Ascending aorta (tissue), 2 donors: ENCODE measurements at places on chromosomes 1 and 21. TPM values are rescaled to one million over a fixed set of nuclear protein-coding genes. Genes with fewer than 3 reads are reported as not detected.
A peak's percentile ranks its signal among the peaks of the same experiment; 100 is the strongest.

- DNase-seq = no peak
These were observed 30.8 kb downstream of the AK2 start for GRCh38 chr1:33005838-33006421.

DENND2C gene
- total RNA-seq = 5.4 TPM

GRCh38 chr1:246583448-246584185 is 17.4 kb downstream of the CNST start:
- no peak for DNase-seq

NHLH1 gene
- not detected for total RNA-seq

PLPP3 gene
- 87.7 TPM for total RNA-seq

DNA sequence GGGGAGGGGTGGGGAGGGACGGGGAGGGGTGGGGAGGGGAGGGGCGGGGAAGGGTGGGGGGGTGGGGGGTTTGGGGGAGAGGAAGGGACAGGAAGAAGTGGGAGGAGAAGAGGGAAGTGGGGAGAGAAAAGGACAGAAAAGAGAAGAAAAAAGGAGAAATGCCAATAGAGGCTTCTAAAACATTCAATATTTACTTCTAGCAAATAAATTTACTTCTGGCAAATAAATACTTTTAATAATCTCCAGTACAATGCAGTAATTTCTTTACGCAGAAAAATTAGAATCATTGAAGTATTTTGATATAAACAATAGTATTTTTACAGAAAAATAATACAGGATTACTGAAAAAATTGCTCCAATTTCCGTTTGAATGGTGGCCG is 9.4 kb upstream of the GPR161 start:
- no peak for DNase-seq

DNA sequence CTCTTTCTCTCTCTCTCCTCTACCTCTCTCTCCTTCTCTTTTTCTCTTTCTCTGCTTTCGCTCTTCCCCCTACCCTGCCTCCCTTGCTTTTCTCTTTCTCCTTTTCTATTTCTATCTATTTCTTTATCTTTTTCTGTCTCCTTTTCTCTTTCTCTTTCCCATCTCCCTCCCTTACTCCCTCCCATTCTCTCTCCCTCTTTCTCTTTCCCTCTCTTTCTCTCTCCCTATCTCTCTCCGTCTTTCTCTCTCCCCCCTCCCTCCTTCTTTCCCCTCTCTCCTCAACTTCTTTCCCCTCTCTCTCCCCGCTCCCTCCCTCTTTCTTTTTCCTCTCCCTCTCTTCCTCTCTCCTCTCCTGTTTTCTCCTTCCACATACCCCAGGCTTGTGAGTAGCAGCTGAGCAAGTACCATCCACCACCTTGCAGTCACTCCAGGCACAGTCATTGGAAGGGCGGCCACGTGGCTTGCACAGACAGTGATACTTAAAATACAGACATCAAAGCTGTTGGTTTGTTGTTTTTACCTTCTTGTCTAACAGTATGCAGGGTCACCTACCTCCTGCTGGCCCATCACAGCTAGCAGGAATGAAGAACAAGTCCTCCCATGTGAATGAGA is 209.1 kb upstream of the COA6 start:
- DNase-seq = no peak

DNA sequence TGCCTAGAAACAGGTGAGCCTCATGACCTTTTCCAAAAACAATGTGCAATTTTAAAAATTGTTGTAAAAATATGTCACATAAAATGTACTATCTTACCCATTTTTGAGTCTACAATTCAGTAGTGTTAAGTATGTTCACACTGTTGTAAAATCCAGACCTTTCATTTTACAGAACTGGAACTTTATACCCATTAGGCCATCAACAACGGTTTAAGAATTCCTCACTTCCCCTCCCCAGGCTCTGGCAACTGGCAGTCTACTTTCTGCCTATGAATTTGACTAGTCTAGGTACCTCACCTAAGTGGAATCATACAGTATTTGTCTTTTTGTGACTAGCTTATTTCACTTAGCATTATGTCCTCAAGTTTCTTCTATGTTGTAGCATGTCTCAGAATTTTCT is 8.6 kb downstream of the CTSE start:
- DNase-seq = no peak

DNA sequence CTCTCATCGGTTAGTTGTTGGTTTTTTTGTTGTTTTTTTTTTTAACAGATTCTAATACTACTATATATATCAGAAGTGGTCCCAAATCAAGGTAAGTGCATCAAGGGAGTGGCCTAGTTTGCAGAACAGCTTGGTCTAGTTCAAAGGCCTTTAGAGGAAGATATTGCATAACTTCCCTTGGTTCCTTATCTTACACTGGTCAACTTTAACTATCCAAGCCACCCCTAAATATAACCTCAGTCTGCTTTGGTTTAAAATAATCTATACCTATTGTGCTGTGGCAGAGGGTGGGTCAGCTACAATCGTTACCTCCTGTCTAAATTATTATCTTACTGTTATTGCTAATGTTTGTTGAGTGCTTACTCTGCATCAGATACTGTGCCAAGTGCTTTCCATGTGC is 6.9 kb downstream of the S100A12 start:
- no peak for DNase-seq

DPYD gene
- 22.9 TPM for total RNA-seq

GRCh38 chr1:8752411-8752810 is 65.0 kb downstream of the RERE start:
- no peak for DNase-seq

- no peak for DNase-seq
These were observed at the start of gene TNFRSF14 for GRCh38 chr1:2556277-2556677. Gene TNFRSF14, plus strand, starts transcription at chr1:2556371. Its CDS starts 294 bp downstream, at chr1:2556665.

IL19 gene
- total RNA-seq = not detected

- DNase-seq = no peak
These were observed 1.6 kb upstream of the BSND start for GRCh38 chr1:54996869-54997710.

- no peak for DNase-seq
These were observed 95.5 kb upstream of the RALGPS2 start for GRCh38 chr1:178629252-178630154.

DNA sequence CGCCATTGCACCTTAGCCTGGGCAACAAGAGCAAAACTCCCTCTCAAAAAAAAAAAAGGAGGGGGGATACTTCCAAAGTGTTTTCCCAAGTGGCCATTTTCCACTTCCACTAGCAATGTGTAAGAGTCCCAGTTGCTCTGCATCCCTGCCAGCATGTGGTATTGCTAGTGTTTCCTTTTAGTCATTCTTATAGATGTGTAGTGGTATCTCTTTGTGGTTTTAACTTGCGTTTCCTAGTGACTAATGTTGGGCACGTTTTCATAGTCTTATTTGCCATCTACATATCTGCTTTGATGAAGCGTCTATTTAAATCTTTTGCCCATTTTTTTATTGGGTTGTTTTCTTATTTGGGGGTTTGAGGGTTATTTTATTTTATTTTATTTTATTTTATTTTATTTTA is 31.1 kb downstream of the INAVA start:
- no peak for DNase-seq

IL12RB2 gene
- not detected for total RNA-seq

SPRR2B gene
- not detected for total RNA-seq

GRCh38 chr1:3404301-3404700 is 50.2 kb upstream of the ARHGEF16 start:
- no peak for DNase-seq

DNA sequence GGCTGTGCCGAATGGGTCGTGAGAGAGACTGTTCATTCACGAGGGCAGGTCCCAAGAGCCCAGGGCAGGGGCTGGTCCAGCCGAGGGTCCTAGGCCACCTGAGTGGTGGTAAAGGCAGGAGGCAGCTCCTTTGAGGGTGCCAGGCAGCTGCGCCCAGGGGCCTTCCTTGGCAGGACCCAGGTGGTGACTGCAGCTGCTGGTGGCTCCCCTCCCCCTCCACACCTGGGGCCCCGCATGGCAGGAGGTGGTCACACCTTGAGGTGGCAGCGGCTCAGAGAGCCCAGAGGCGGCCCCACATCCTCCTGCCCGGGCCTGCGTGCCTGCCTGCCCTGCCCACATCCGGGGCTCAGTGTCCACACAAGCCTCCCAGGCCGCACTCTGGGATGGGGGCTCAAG is 9.8 kb upstream of the PLCH2 start:
- DNase-seq = no peak

SYNC gene
- total RNA-seq = 87.3 TPM

TAGLN2 gene
- total RNA-seq = 363 TPM

GRCh38 chr1:211606914-211607753 is 28.2 kb upstream of the SLC30A1 start:
- no peak for DNase-seq

ACTN2 gene
- 10.5 TPM for total RNA-seq

GRCh38 chr21:27155130-27155500 is 188.2 kb upstream of the ADAMTS5 start:
- DNase-seq = no peak

GRCh38 chr1:208631092-208631491 is 386.9 kb upstream of the PLXNA2 start:
- DNase-seq = no peak

DNA sequence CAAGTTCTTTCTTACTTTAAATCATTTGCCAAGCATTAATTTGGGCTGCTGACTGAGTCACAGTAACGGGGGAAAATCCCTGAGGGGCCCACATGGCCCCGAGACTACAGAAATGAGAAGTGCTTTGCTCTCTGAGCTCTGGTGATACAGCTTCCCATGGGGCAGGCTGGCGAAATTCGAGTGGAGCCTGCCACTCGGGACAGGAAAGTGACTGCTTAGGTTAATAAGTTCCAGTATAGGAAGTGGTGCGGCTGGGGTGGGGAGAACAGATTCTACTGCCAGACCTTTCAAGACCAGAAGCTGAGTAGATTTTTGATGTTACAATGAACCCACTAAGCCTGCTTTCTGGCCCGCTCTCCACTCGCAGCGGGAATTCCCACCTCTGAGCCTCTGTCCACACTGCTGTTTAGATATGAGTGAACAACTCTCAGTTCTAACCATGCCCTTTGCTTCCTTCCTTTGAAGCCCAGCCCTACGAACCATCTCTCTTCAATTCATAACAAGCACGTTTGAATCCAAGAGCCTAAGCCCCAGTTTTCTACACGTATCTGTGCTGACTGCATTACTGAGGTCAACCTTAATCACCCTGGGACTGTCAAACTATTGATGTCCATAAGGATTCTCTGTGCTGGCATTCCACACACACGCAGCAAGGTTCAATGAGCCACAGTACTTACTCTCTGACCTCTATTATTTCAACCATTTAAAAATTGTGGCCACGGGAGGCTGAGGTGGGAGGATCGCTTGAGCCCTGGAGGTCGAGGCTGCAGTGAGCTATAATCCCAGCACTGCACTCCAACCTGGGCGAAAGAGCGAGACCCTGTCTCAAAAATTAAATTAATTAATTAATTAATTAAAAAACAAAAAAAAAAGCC is 9.6 kb downstream of the ZBTB17 start:
- DNase-seq = peak; percentile 79

GRCh38 chr1:6904476-6905170 is 119.4 kb downstream of the CAMTA1 start:
- no peak for DNase-seq

DNA sequence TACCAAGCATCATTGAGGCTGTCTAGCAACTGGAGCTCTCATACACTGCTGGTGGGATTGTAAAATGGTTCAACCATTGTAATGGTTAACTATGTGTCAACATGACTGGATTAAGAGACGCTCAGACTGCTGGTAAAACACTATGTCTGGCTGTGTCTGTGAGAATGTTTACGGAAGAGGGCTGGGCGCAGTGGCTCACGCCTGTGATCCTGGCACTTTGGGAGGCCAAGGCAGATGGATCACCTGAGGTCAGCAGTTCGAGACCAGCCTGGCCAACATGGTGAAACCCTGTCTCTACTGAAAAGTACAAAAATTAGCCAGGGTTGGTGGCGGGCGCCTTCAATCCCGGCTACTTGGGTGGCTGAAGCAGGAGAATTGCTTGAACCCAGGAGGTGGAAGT is 4.8 kb upstream of the FCRLA start:
- DNase-seq = no peak
